Eye (tissue), 1 donor: ENCODE measurements at places on chromosomes 11 and 22.

DNA sequence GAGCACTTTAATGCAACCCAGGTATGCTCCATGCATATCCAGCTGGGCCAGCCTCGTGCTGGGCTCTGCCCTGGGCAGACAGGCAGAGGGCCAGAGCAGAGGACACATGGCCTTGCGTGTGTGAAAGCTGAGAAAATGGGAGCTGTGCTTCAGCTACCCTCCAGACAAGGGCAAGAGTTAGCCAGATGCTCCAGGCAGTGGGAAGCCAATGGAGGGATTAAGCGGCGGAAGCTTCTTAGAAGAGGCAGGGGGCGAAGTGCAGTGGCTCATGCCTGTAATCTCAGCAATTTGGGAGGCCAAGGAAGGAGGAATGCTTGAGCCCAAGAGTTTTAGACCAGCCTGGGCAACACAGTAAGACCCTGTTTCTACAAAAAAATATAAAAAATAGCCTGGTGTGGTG is 9.8 kb upstream of the ARHGEF17 start:
- no peak for DNase-seq

DNA sequence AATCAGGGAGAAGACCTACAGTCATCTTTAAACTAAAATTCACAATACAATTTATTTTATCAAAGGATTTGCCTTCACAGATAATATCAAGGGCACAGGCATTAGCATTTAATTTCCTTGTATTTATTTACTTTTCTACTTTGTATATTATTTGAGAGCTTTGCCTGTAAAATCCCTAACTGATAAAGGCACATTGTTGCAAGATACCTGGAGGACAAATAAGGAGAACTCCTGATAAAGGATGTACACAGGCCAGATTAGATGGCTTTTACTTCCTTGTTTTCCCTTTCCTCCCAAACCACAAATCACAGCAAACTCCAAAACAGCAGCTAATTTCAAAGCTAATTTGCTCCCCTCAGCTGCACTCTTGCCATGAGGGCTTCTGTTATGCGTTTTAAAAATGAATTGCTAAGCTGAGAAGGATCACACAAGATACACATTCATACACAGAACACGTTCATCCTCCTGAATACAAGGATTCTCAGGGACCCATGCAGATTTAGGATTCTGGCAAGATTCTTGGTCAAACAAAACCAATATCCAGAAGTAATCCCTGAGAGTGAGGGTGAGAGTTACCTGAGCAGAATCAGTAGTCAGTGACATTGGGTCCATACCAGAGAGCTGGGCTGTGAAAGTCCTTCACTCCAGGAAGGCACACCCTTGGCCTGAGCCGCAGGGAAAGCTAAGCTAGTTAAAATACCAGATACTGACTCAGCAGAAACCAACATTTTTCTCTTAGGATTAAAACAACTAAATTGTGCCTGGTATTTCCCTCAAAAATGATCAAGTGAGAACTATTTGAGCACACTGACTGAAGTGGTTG is 100.3 kb upstream of the CLPB start:
- no peak for DNase-seq

DNA sequence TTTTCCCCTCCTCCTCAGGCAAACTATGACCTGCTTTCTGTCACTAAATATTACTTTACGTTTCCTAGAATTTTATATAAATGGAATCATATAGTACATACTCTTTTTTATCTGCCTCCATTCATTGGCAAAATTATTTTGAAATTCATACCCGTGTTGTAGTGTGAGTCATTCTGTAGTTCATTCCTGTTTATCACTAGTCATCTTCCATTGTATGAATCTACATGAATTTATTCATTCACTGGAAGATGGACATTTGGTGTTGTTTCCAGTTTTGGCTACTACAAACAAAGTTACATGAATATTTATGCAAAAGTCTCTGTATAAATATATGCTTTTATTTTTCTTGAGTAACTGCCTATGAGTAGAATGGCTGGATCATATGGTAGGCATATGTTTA is 60.7 kb upstream of the OPCML start:
- no peak for DNase-seq

- peak; percentile 86 for DNase-seq
Observed at GRCh38 chr22:25362215-25362882, 142.9 kb downstream of the CRYBB2 start.

DNA sequence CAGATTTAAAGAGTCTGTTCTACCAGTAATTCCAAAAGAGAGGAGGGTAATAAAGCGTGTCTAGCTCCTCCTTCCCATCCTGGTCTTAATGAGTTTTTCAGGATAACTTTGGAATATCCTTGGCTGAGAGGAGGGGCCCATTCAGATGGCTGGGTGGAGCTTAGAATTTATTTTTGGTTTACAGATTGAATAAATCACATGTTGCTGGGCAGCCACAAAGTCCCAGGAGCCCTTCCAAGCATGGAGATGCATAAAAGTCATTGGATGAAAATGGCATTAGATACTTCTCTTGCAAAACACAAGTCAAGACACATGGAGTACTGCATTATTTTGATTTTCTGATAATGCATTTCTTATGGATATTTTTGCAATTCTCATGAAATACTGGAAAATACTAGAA is 139.0 kb downstream of the TRPC6 start:
- DNase-seq = no peak

GRCh38 chr22:36585841-36586240 is 56.9 kb upstream of the EIF3D start:
- DNase-seq = peak; percentile 35

DNA sequence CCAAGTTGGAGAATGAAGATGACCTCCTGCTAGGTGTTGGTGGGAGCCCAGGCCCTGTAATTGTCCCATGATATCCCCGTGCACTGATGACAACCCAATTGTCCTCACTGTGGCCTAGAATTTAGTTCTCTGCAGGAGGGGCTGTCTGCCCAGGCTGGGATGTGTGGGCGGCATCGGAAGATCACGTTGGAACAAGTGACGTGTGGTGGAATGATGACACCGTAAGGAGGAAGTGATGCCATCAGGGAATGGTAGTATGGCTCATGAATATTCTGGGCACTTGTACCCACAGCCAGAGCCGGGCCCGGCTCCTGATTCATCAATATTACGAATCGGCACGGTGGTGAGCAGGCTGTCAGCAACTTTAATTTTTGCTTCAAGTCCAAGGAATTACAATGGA is 111.6 kb downstream of the MIAT start:
- no peak for DNase-seq

DNA sequence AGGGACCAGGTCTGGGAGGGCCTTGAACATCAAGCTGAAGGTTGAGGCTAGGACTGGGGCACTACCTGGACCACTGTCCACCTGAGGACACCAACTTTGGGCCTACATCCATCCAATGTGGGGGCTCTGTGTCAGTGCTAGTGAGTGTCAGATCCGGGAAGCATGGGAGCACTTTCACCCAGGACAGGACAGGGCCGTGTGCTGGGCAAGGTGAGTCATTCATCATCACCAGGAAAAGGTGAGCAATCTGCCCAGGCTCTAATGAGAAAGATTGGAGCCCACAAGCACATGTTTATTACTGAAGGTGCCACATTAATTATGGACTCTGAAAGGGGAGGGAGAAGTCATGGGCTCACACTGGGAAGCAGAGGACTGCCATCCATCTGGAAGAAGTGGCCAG is 39.7 kb upstream of the DRD2 start:
- no peak for DNase-seq

GRCh38 chr11:39304586-39304985 is 2154.9 kb downstream of the LRRC4C start:
- no peak for DNase-seq

DNA sequence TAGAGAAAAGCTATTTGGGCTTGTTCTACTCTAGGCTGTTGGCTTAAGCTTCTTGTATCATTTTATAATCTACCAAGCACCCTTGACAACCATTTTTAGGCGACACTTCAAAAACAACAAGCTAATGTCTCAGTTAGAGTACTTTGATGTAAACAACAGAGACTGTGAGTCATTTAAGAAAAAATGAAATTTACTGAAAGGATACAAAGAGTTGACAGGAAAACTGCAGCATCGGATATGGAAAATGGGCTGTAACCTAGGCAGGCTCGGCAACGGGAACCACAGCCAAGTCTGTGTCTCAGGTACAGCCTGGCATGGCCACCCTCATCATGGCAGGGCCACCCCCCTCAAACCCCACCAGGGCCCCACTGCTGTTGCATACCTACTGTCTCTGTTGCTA is 4.4 kb upstream of the RNF169 start:
- no peak for DNase-seq

- DNase-seq = no peak
Observed at GRCh38 chr11:75593286-75593915, 31.3 kb downstream of the SERPINH1 start.

- no peak for DNase-seq
Observed at GRCh38 chr11:68968306-68969250, 12.2 kb downstream of the MRGPRD start.

GRCh38 chr11:125078016-125078415 is 14.9 kb downstream of the SLC37A2 start:
- DNase-seq = no peak

- DNase-seq = no peak
Observed at GRCh38 chr11:130535520-130535919, 87.1 kb downstream of the ADAMTS15 start.

DNA sequence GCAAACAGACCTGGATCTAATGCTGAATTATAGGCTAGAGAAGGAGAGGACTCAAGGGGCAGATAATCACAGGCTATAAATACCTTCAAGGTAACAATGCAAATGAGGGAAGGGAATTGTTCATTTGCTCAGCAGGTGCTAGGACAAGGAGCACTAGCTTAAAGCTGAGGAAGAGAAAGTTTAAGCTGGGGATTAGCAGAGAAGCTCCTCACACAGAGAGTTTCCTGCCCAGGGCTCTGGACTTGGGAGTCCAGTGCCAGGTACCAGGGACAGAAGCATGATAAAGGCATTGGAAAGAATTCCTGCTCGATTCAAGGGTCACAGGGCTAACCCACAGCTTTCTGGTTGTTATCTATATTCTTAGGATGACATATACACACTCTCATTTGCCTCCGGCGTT is 509.9 kb downstream of the NTM start:
- DNase-seq = no peak

DNA sequence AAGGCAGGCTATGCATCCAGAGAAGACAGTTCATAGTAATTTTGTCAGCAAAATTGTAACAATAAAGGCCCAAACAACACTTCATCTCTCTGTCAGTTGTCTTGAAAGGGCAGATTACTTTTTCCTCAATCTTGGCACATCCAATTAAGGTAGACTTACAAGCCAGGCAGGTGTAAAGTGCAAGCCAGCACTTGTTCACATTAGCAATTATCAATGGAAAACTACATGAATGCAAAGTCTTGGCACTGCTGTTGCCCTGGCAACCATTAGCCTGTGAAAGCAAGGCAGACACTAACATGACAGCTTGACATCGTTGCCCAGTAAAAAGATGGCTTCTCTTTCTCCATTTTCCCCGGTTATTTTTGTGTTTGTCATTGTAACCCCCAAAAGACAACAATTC is 677.2 kb upstream of the TENM4 start:
- DNase-seq = peak; percentile 45

DNA sequence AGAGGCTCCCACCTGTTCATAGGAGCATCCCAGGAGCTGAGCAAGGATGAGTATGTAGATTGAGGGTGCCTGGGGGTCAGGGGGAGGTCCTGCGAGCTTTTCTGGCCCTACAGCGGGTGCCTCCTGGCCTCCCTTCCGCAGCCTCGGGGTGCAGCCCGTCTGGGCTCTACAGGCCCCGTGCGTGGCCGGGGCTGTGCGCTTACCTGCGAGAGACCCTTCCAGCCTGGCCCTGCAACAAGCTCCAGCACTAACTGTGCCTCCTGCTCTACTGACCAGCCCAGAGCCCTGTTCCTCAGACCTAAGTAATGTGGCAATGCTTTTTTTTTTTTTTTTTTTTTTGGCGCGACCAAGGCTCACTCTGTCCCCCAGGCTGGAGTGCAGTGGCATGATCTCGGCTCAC is 1129.1 kb downstream of the BRD1 start:
- DNase-seq = no peak

- no peak for DNase-seq
Observed at GRCh38 chr11:60454212-60454611, 1.4 kb upstream of the MS4A1 start.

GRCh38 chr11:61090982-61091372 is 11.3 kb upstream of the CD5 start:
- no peak for DNase-seq

DNA sequence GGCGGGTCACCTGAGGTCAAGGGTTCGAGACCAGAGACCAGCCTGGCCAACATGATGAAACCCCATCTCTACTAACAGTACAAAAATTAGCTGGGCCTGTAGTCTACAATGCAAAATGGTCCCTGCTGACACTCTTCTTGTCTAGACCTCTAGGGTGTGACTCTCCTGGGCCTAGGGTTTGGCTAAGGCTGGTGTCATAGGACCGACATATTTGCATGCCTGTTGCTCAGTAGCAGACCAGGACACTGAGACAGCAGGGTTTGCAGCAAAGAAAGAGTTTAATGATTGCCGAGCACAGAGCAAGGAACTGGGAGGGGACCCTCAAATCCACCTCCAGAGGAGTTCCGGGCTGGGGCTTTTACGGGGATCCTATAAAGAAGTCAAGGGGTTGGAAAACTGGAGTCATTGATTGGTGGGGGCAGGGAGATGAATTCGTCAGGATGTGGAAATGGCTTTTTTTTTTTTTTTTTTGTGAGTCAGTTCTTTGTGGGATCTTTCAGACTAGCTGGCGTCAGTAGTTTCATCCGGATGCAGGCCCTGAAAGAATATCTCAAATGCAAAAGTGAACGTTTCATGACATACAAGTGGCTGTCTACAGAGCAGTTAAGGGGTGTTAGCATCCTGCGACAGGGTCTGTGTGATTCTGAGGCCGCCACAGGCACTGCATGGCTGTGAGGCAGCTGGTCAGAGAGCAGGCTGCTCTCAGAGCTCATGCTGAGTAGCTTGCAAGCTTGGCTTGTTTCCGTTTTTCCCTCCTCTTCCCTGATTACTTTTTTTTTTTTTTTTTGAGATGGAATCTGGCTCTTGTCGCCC is 27.2 kb upstream of the A4GALT start:
- peak; percentile 53 for DNase-seq

DNA sequence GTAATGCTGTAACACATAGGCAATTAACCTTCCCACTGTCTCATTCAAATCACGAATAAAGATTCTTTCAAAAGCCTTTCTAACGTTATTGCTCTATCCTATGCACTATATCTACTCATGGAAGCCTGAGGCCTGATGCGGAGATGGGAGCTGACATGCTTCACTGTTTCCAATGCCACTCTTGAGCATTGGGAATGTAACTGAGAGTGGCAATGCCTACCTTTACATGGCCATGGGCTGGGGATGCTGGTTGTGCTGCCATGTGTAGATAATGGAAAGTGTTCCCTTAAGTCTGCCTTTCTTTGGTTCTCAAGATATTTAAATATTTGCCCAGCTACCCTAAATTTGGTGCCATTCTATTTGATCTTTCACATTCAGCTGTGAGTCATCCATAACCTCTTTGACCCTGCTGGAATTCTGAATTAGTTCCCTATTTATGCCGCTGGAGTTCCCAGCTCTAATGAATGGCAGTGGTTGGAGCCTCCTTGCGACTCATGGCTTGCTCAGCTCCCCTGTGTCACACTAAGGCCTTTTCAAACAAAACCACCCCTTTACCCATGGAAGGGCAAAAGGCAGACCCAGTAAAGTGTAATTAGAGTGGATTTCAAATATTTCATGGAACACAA is 21.4 kb upstream of the DKK3 start:
- peak; percentile 42 for DNase-seq

GRCh38 chr11:1546536-1547466 is 25.3 kb downstream of the DUSP8 start:
- peak; percentile 84 for DNase-seq
